Adrenal gland (tissue), 19 donors: ENCODE measurements at places on chromosomes 4 and X. TPM values are rescaled to one million over a fixed set of nuclear protein-coding genes. Genes with fewer than 3 reads are reported as not detected.

DNA sequence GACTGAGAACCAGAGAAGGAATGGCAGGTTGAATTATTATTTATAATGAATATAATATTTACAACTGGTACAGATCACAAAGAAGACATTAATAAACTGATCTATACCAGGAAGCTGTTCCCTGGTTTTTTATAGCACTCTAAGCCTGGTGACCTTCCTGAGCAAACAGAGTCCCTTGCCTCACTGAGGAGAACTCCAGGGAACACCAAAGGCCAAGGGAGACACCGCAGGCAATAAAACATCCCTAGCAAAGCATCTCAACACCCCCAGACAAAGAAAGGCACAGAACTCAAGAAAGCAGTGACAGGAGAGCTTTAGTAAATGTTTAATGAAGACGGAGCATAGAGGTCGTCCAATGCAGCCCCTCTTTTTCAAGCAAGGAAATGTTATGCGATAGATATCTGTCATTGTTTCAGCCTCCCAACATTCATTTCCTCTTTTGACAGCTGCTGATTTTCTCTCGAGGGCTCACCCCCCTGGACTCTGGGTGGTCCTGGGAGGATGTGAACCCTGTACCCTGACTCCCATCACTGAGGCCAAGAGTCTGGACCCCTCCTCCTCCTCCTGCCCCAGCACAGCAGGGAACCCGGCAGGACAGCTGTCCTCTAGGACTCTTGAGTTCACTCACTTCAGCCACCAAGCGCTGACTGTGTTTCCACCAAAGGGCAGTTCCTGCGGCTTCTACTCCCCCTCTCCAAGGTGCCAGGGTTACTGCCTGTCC is 342.5 kb upstream of the GATB start:
- H3K36me3 ChIP-seq: no peaks in the 10 kb centered on the region
- no peak for DNase-seq

DNA sequence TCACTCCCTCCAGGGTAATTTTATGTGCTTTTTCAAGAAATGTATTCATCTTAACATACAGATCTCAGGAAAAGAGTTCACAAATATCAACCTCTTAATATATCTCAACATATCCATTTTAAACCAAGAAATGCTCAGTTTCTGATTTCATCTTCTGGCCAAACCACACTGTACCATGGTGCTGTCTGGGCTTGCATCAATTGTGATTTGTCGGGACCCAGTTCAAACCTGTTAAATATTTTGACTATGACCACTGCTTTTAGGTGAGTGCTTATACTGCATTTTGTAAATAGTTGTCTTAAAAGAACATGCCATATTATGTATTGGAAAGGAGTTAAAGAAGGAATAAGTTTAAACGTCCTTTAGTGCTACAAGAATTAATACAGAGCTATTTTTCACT is 352.1 kb downstream of the SPOCK3 start:
- H3K27me3 ChIP-seq: no peaks in the 10 kb centered on the region
- no peaks in the 10 kb centered on the region for H3K4me1 ChIP-seq
- no peak overlapping the region for H3K27ac ChIP-seq
- no peak for DNase-seq

The SHROOM2 gene
- 5.8 TPM for total RNA-seq

DNA sequence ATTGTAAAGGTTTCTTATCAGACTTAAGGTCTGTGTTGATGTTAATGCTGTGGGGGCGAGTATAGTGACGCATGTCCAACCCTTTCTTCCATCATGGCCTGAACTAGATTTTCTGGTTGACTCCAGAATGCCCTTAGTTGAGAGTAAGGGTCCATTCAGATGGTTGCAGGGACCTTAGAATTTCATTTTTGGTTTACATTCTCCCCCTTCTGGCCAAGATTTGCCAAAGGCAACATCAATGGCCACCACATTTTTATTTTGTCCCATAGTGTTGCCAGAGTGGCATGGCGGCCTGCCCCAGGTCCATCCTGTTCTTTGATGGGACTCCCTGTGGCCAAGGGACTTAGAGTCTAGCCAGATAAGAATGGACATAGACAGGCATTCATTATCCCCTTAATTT is 368.5 kb downstream of the GPM6A start:
- no peak overlapping the region for H3K27ac ChIP-seq
- no peaks in the 10 kb centered on the region for H3K27me3 ChIP-seq
- H3K4me3 ChIP-seq: no peak overlapping the region
- no peak for DNase-seq
- H3K36me3 ChIP-seq: no peaks in the 10 kb centered on the region

- no peaks in the 10 kb centered on the region for H3K4me1 ChIP-seq
- DNase-seq: no peak
- H3K27me3 ChIP-seq: no peaks in the 10 kb centered on the region
- H3K4me3 ChIP-seq: no peak overlapping the region
- H3K36me3 ChIP-seq: no peaks in the 10 kb centered on the region
- H3K27ac ChIP-seq: no peak overlapping the region
Observed at GRCh38 chrX:29581223-29581622, 634.1 kb upstream of the MAGEB2 start.

DNA sequence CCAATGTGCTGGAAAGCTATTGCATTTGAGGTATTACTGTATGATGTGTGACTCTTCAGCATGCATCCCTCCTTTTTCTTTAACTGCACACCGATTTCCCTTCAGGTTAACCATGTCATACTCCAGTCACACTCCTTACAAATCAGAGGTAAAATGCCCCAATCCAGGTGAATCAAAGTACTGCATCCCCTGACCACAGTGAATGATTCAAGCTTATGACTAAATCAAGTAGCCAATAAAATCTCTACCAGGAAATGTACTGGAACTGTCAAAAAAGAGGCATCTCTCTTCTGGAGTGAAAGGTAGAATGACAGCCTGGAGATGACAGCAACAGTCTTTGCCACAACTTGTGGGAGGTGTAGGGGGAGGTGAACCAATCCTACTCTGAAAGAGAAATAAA is 10.4 kb downstream of the ADAMTS3 start:
- H3K4me1 ChIP-seq: no peaks in the 10 kb centered on the region
- H3K27ac ChIP-seq: no peak overlapping the region
- H3K4me3 ChIP-seq: no peak overlapping the region
- no peaks in the 10 kb centered on the region for H3K27me3 ChIP-seq
- H3K36me3 ChIP-seq: no peaks in the 10 kb centered on the region

The TLR2 gene
- 36.9 TPM for total RNA-seq

DNA sequence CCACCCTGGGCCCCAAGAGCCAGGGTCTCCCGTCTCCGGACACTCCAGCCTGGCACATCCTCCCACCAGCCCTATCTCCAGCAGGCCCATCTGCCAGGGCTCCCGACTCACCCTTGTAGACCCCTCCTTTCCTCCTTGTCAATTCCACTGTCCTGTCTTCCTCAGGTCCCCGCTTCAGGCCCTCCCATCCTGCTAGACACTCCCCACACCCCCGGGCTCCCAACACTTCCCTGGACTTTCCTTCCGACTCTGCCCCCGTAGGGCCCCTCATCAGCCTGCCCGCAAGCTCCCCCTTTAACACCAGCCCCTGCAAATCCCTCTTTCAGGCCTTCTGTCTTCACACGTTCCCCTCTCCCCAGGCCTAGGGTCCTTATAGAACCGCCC is 1.1 kb downstream of the PRAF2 start:
- H3K4me3 ChIP-seq: no peak overlapping the region
- H3K36me3 ChIP-seq: no peaks in the 10 kb centered on the region
- no peak overlapping the region for H3K27ac ChIP-seq
- no peaks in the 10 kb centered on the region for H3K27me3 ChIP-seq

GRCh38 chr4:115456231-115456630 is 342.8 kb upstream of the NDST4 start:
- H3K4me1 ChIP-seq: no peaks in the 10 kb centered on the region
- no peaks in the 10 kb centered on the region for H3K27me3 ChIP-seq
- H3K4me3 ChIP-seq: no peak overlapping the region
- H3K36me3 ChIP-seq: no peaks in the 10 kb centered on the region
- H3K27ac ChIP-seq: no peak overlapping the region
- no peak for DNase-seq

GRCh38 chr4:119025916-119026661 is 109.5 kb upstream of the MYOZ2 start:
- H3K4me3 ChIP-seq: peak overlapping the region; percentile 32
- peak overlapping the region; percentile 53 for H3K27ac ChIP-seq
- H3K36me3 ChIP-seq: no peaks in the 10 kb centered on the region
- no peaks in the 10 kb centered on the region for H3K4me1 ChIP-seq

- no peak for DNase-seq
- no peaks in the 10 kb centered on the region for H3K27me3 ChIP-seq
- H3K27ac ChIP-seq: no peak overlapping the region
- H3K4me1 ChIP-seq: no peaks in the 10 kb centered on the region
Observed at GRCh38 chr4:80726471-80726870, 304.0 kb upstream of the BMP3 start.

DNA sequence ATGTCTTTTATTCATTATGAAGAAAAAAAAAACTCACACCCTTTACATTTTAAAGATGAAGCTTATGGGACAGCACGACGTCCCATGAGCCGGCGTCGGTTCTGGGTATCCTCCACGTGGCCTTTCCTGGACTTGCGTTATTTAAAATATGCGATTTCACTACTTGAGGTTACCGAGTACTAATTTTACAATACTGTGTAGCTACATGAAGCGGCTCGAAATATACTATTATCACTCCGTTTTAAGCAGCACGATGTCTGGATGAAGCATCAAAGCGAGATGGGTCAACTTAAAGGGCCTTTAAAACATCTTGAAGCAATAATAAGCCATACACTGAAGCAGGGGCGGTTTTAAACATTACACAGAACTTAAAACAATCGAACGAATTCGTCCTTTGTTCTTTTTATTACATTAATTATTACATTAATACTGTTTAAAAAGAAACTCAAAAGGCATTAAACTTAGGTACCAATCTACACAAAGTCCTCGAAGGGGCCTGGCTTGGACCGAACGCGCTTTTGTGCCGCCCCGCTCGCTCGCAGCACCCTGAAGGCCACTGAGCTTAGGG is 1.4 kb upstream of the KLF3 start:
- no peak for DNase-seq
- H3K4me3 ChIP-seq: peak overlapping the region; percentile 7
- H3K27ac ChIP-seq: peak overlapping the region; percentile 90

GRCh38 chrX:68571610-68572311 is 72.9 kb downstream of the YIPF6 start:
- H3K27ac ChIP-seq: no peak overlapping the region
- H3K4me1 ChIP-seq: no peaks in the 10 kb centered on the region
- DNase-seq: no peak
- no peaks in the 10 kb centered on the region for H3K36me3 ChIP-seq
- H3K27me3 ChIP-seq: peaks cover 14% of the 10 kb centered on the region
- no peak overlapping the region for H3K4me3 ChIP-seq

DNA sequence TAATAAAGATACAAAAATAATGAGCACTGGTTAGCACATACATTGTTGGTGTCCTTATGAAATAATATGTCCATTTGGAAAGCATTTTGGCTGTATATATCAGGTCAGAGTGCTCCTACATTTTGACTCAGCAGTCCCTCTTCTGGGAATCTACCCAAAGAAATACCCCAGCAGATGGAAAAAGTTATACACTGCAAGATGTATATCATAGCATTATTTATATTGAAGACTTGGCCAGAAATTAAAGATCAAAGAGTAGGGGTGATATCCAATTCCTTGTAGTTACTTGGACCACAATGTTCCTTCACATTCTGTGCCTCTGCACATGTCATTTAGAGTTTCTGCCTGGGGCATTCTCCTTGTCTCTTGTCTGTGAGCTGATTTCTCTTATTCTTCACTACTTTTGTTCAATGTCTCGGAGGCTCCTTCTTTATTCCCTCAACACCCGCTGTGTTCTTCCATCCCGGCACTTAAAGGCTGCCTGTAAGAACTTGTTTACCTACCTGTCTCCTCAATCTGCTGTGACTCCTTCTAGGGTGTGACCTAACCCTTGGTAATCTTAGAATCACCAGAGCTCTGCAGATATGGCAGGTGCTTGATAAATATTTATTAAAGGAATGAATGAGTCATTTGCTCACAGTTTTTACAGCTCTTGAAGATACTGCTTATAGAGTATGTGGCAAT is 3.1 kb upstream of the TSPAN5 start:
- no peak overlapping the region for H3K27ac ChIP-seq
- H3K27me3 ChIP-seq: peaks cover 5% of the 10 kb centered on the region
- H3K4me3 ChIP-seq: no peak overlapping the region

DNA sequence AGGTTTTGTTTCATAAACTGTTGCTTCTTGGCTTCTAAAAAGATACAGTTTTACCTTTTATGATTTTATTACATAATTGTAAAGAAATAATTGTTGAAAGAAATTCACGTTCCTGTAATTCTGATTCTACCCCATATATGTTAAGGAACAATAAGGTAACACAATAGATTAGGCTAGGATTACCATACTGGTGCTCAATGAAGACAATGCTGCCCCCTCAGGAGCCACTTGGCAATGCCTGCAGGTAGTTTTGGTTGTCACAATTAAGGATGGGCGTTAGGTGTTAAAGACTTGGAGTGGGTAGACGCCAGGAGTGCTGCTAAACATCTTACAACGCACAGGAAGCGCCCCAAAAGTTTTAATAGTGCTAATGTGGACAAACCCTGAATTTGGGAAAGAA is 133.2 kb downstream of the NLGN4X start:
- no peaks in the 10 kb centered on the region for H3K4me1 ChIP-seq
- DNase-seq: no peak
- H3K27ac ChIP-seq: no peak overlapping the region
- H3K4me3 ChIP-seq: no peak overlapping the region
- H3K27me3 ChIP-seq: no peaks in the 10 kb centered on the region

GRCh38 chr4:15875663-15876460 is 62.7 kb downstream of the FGFBP1 start:
- H3K4me3 ChIP-seq: no peak overlapping the region
- no peaks in the 10 kb centered on the region for H3K4me1 ChIP-seq
- no peaks in the 10 kb centered on the region for H3K36me3 ChIP-seq
- no peak for DNase-seq
- H3K27me3 ChIP-seq: no peaks in the 10 kb centered on the region

GRCh38 chrX:110836982-110837381 is 41.4 kb upstream of the CHRDL1 start:
- no peak for DNase-seq
- H3K4me3 ChIP-seq: no peak overlapping the region
- peaks cover 23% of the 10 kb centered on the region for H3K27me3 ChIP-seq
- no peak overlapping the region for H3K27ac ChIP-seq

DNA sequence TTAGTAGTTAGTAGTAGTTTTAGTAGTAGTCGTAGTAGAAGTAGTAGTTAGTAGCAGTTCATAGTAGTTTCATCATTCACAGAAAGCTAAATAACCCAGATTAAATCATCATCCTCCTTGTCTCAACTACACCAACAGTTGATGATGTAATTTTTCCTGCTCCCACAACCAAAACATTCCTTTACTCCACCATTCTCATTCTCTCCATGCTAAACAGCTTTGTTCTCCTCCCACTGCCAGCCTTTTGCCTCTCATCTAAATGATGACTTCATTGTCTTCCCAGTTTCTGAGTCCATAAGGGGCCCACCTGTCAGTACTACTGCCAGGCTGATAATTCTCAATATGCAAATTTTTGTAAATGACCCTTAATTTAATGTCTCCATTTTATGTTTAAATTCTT is 68.9 kb downstream of the ARHGAP24 start:
- H3K4me3 ChIP-seq: no peak overlapping the region
- no peaks in the 10 kb centered on the region for H3K4me1 ChIP-seq
- DNase-seq: no peak
- no peaks in the 10 kb centered on the region for H3K36me3 ChIP-seq
- H3K27me3 ChIP-seq: no peaks in the 10 kb centered on the region
- no peak overlapping the region for H3K27ac ChIP-seq

The GAGE13 gene
- not detected for total RNA-seq
